NCI-H2081 treated with DMSO at 0.1 percent for 48 hours (cell line): ENCODE measurements at places on chromosomes 12 and 14.

- no peak for DNase-seq
These were observed 117.3 kb downstream of the LGMN start for GRCh38 chr14:92631098-92631497.

DNA sequence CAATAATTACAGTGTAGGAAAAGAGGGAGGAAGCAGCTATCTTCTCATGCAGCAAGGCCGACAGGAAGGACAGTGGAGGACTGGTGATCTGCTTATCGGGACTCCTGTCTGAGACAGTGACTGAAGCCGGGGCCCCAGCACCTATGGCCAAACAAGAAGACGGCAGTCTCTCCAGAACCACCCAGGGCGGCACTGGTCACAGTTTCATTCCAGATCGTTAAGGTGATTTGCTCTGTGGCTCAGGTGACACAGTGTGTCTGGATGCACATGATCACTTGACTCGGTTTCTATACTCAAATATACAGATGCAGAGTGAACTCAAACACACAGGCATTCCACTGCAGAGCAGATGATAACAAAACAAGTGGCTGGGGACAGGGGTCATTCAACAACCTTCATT is 52.1 kb upstream of the CORO1C start:
- DNase-seq: no peak

GRCh38 chr14:75513911-75514672 is 8.2 kb upstream of the BATF start:
- no peak for DNase-seq

DNA sequence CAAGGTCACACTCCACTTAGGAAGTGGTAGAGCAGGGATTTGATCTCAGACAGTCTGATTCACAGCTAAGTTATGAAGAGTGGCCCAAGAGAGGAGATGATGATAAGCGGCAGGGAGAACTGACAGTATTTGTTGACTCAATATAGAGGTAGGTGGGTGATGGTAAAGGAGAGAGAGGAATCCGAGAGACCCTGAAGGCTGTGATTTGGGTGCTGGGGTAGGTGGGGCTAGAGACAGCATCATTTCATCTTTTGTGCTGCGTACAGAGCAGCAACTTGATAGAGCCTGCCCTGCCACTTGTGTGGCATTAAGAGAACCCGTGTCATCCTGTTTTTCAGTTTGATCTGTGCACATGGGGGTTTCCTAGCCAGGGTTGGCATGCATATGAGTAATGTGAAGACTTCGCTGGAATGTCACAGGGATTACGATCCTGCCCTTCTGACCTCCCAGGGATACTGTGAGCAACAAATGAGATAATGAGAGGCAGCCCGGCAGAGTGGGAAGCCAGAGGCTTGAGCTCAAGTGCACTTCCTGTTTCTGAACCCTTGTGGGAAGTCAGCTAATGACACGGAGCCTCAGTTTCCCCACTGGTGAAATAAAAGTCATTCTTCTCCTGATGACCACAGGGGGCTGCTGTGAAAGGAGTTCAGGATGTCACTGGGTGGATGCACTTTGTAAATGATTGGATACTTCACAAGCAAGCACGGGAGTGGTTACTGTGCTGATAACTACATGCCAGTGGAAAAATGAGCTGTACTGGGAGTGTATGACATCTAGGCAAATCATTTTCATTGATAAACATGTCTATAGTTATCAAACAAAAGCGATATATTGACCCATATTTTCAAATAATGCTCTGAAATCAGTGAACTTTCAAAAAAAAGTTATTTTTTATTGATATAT is 59.5 kb upstream of the IGF1 start:
- DNase-seq: no peak

DNA sequence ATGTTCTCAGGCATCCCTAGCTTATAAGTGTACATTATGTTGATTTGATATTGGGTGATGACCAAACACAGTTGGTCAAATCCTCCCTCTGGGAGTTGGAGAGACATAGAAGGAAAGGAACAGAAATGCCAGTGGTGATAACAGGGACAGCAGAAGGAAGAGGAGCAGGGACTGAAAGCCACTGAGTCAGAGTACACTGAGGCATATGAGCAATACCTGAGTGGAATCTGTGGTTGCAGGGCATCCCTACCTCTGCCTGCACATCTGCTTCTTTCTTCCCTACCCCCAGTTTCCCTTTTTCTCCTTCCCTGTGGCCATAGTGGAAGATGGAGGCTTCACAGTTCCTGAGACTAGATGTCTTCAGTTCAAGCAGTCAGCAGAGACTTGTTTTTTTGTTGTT is 44.9 kb downstream of the BICD1 start:
- DNase-seq: no peak

GRCh38 chr12:61993734-61994345 is 266.4 kb upstream of the USP15 start:
- no peak for DNase-seq

DNA sequence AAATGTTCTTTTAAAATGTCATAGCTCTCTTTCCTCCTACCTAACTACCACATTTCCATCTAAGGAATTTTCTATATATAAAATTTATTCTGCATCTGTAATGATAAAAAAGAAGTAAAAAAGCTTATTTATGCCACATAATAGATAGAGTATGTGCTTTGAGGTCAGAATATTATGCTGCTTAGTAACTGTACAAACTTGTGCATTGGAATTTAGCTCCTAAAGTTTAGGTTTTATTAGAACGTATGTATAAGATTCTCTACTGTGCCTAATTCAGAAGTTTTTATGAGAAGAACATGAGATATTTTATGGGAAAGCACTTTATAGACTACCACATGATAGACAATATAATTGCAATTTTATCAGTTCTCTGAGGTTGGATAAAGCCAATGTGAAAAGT is 384.6 kb downstream of the SLC16A7 start:
- no peak for DNase-seq

DNA sequence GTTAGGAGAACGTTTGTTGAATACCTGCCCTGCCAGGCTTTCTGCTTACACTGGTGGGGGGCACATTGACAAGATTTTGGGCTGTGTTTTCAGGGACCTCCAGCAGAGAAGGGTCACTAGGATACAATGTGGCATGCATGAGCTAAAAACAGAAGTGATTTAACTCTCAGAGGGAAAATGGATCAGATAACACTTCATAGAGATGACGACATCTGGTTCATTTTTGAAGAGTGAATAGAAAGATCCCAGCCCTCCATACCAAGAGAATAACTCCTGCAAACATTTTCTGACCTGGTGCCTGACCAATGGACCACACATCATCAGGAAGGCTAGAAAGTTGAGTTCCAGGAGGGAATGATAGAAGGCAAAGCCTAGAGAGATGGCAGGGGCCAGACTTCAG is 33.7 kb downstream of the CKB start:
- DNase-seq: no peak

DNA sequence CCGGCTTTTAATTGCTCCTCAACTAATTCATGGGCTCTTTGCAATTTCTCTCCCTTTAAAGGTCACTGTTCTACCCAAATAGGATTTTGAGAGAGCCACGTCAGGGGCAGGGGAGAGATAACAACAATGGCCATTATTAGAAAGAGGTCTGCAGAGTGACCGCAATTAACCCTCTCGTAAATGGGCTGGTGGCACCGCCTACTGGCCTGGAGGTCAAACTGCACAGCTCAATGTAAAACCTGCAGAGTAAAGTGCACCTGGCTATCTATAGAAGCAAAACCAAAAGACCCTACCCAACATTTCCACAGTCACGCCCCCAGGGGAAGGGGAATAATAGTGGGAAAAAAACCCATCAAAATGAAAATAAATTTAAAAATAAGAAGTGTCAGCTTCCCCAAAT is 21.6 kb upstream of the CLEC4E start:
- no peak for DNase-seq

DNA sequence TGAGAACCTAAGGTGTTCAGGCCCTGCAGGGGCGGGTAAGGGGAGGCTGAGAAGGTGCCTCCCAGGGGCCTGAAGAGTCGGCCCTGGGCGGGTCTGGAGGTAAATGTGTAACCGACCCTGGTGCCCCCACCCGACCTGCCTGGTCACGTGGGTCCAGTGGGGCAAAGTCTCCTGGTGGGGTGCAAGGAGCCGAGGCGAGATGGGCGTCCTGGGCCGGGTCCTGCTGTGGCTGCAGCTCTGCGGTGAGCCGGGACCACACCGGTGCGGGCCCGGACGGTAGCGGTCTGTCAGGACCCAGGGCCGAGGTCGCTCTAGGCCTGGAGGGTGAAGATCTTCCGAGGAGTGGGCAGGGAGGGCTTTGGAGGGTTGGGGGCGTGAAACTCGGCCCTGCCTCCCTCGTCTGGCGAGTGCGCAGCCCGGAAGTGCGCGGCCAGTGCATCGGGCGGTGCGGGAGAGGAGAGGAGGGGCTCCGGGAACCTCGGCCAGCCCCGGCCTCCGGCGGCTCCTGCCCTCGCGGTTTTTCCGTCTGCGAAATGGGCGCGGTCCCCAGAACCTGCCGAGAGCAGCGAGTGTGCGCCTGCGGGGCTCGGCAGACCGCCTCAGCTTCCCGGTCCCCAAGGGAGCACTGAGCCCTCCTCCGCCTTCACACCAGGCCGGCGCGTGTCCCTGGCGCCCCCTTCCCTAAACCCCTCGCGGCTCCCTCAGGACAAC is at the start of gene AMN:
TSS of gene AMN (plus strand) at position 174 of the 711 bp plus-strand sequence. CDS start at position 200, 26 bp downstream.
- DNase-seq: no peak

GRCh38 chr14:80942191-80942600 is 658 bp upstream of the CEP128 start:
- no peak for DNase-seq

DNA sequence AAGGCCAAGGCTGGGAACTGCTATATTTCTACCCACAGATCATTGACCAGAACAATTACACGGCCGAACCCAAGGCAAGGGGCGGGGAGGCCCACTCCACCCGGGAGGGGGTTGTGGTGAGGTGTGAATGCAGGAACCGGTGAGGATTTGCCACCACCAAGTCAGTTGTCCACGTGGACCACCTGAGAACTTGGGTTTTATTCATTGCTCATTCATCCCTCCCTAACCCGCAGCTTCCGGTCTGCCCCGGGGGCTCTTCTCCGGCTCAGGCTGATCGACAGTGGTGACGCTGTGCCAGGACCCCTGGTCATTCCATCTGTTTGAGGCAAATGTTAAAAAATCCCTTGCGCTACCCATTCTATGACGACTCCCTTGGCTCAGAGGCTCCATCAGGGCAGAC is 127.7 kb upstream of the RTL1 start:
- no peak for DNase-seq

GRCh38 chr12:52739963-52740362 is 36.6 kb upstream of the KRT77 start:
- DNase-seq: no peak

DNA sequence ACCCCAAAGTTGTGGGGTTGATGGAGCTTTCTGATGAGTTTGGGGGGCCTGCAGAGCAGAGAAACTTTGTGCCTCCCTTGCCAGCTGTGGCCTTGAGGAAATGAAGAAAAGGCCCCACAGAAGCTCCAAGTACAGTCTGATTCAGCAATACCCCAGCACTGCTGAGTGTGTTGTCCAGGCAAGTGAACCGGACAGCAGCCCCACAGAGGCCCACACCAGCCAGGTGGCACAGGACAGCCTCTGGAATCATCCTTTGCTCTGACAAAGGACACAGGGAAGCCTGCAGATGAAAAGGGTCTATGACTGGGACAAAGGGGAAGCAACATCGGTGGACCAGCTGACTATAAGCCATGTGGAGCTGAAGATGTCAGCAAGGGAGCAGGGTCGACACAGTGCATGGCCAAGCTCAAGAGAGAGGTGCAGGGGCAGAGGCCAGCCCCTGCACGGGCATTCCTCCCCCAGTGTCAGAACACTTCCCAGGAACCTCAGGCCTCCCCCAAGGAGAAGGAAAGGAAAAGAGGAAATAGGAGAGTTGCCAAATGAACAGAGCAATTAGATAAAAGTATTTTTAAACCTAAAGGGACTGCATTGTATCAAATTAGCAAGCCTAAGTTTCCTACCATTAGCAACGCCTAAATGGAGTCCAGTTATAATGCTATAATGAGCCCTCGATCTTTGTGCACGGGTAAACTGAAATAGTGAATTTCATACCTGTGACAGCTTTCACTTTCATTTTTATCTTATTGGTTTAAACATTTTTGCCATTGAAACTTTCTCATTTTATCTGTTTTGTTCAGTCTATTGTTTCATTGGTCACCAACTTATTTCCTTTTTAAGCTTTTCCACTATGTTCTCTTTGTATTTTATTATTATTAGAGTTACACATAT is 46.3 kb upstream of the PTGDR start:
- DNase-seq: no peak

- DNase-seq: no peak
These were observed 1.3 kb downstream of the GOLT1B start for GRCh38 chr12:21502872-21503271.

- no peak for DNase-seq
These were observed 8.7 kb downstream of the BEGAIN start for GRCh38 chr14:100578552-100578951.

DNA sequence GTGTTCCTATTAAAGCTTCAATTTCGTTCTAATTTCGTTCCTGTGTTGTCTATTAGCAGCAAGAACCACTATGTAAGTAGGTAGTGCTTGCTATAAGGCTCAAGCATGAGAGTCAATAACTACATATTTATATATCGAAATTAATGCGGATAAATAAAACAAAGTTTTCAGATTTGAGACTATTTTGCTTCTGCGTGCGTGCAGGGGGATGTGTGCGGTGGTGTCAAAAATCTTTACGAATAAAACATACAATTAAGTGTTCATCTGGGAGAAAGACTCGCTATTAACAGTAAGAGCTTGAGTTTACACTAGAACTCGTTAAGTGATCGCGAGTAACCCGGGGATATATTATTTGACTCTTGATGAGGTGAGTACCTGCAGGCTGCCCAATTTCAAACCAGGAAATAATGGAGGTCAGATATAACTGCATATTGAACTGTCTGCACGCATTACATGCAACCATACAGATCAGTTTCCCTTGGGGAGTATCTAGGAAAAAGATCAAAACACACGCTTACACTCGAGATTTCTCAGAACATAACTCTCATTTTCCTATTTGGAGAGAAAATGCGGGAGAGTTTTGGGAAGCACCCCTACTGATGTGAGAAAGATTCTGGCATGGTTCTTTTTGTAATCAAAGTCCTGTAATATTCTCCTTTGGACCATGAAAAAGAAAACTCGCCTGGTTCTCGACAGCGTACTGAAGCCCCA is 813 bp downstream of the TWF1 start:
- no peak for DNase-seq

GRCh38 chr12:107130830-107131611 is 37.7 kb upstream of the CRY1 start:
- peak; percentile 91 for DNase-seq

GRCh38 chr12:56425940-56426438 is 23.2 kb downstream of the TIMELESS start:
- DNase-seq: no peak

- DNase-seq: no peak
These were observed 750 bp downstream of the CS start for GRCh38 chr12:56299308-56299852.

DNA sequence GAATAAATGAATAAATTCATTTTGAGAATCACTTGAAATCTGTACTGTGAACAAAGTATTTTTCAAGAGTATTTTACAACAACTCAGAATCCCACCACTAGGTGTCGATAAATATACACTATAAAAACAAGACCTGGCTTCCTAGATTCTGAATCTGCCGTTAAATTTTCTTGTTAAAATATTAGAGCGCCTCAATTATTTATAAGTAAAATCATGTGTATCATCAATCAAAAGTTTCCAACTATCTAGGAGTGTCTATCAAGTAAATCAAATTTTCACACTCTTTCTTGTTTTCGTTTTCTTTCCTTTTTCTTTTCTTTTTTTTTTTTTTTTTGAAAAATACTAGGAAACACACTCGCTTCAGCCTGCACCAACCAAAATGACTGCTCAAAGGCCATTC is 179.2 kb upstream of the DCN start:
- no peak for DNase-seq

- no peak for DNase-seq
These were observed 1.8 kb downstream of the TM7SF3 start for GRCh38 chr12:27012239-27012981.
